ENCODE measurements at places on chromosomes 12 and 14.

- DNase-seq: no peak
Measured at GRCh38 chr14:55309761-55310365, 38.6 kb downstream of the FBXO34 start.

DNA sequence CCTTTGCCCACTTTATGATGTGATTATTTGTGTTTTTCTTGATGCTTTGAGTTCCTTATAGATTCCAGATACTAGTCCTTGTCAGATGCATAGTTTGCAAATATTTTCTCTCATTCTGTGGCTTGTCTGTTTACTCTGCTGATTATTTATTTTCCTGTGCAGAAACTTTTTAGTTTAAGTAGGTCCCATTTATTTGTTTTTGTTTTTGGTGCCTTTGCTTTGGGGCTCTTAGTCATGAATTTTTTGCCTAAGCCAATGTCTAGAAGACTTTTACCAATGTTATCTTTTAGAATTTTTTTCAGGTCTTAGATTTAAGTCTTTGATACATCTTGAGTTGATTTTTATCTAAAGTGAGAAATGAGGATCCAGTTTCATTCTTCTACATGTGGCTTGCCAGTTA lies 667.3 kb downstream of the SLC16A7 start:
- no peak for DNase-seq

GRCh38 chr12:13194401-13195110 lies 2.0 kb upstream of the EMP1 start:
- DNase-seq: peak; percentile 60

GRCh38 chr14:52063052-52063462 lies 5.8 kb downstream of the NID2 start:
- DNase-seq: no peak

GRCh38 chr14:92135269-92135668 lies 13.5 kb downstream of the CPSF2 start:
- DNase-seq: no peak

- no peak for DNase-seq
Measured at GRCh38 chr12:69404851-69405565, 45.5 kb downstream of the YEATS4 start.

- no peak for DNase-seq
Measured at GRCh38 chr12:109461049-109461845, 15.9 kb downstream of the KCTD10 start.

DNA sequence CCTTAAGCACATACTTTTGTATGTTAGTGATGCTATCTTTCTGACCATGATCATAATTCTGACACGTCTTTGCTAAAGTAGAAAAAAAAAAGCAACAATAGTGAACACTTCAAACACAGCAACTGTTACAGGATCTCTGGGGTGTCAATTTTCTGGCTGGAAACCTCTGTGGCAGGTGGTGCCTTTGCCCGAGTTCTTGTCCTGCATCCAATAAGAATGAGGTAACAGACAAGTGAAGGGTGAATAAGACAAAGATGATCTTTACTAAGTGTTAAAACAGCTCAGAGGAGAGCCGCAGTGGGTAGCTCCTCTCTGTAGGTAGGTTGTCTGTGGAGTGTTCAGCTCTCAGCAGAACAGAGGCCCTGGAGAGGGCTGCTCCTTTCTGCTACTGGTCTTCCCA lies 20.9 kb upstream of the PLBD1 start:
- no peak for DNase-seq

GRCh38 chr14:105090493-105091053 lies 25.3 kb upstream of the GPR132 start:
- peak; percentile 51 for DNase-seq

- no peak for DNase-seq
Measured at GRCh38 chr14:93829839-93830481, 41.7 kb upstream of the PRIMA1 start.

Data from RWPE1 (cell line).